ENCODE measurements at places on chromosomes 12 and 14. TPM values are rescaled to one million over a fixed set of nuclear protein-coding genes. Genes with fewer than 3 reads are reported as not detected.
A peak's percentile ranks its signal among the peaks of the same experiment; 100 is the strongest.

GPR33 gene
- not detected for total RNA-seq

DNA sequence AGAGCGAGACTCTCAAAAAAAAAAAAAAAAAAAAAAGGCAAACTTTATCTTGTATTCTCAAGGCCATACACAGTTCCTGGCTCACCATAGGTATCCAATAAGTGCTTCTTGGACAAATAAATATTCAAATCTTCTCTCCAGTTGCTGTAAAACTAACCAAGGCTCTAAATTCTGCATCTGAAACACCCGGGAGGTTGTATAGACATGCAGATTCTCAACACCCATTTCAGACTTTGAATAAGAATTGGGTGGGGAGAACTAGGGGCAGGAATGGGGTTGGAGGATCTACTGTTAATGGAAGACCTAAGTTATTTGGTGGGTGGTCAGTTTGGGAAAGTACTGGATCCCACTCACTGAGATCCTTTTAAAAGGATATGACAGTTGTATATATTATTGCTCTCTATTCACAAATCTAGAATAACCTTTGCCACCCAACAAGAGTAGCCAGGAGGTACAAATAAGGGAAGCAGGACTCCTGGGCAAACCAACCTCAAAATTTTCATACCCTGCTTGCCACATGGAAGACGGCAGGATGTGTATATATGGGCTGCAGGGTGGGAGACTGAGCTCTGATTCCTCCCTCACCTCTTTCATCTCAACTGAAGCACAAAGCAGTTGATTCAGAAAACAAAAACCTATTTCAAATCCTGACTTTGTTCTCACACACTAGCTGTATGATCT, 879 bp downstream of the GDF3 start:
- DNase-seq: no peak

CHMP4A gene
- 61.5 TPM for total RNA-seq

HSPA2 gene
- 59.9 TPM for total RNA-seq

DNA sequence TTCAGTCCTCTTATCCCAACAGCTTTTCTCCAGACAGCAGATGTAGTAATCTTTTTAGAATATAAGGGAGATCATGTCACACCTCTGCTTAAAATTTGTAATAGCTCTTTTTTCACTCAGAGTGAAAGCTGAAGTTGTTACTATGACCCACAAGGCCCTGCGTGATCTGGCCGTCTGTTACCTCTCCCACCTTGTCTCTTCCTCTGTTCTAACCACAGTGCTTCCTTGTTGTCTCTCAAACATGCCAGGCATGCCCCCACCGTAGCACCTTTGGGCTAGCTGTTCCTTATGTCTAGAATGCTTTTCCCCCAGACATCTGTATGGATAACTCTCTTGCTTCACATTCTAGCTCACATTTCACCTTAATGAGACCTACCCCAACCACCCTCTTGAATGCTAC, 6.5 kb downstream of the NECAP1 start:
- no peak for DNase-seq

- no peak for DNase-seq
Measured at GRCh38 chr12:49304161-49304560, 9.2 kb downstream of the PRPH start.

FOXG1 gene
- 1.6 TPM for total RNA-seq

DNA sequence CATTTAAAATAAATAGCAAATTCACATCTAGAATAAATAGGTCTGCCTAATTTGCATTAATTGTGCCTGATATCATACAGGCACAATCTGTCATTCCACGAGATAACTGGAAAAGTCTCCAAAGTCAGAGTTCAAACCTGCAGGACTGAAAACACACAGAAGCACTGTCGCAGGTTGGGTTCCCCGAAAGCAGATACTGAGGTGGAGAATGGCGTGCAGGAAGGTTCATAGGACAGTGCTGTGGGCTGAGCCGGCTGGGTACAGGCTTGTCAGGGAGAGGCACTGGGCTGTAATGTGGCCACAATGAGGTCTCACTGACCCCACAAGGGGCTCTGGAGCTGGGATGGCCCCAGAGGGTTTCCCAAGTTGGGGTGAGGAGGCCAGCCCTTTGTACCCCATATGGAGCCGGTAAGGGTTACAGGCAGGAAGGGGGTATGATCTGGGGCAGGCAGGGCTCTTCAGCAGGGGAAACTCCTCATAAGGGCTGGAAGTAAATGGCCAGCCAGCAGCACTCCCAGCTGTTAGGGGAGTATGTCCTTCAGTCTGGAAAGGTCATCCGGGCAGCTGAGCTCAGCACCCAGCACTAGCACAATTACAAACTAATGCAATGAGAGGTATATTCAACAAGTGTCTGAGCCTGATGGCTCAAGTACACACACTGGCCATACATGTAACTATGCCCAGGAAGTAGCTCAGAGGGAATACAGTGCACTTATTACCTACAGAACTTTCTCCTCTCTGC, 68.5 kb downstream of the NT5DC3 start:
- no peak for DNase-seq

CYP27B1 gene
- 0.14 TPM for total RNA-seq

SMCO2 gene
- not detected for total RNA-seq

DNA sequence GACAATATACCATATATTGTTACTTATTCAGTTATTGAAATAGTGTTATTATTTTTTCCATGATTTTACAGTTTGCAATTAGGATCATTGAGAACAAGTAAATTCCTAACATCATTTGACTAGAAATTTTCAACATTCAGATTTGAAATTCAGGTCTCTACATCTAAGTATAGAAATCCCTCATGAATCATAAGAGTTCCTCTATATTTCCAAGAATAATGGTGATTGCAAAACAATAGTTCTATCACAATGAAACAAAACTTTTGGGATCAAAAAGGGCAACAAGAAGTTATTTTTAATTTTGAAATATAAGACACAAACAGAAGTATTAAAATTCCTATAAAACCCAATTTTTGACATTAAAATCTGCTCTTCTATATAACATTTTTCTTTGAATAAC, 10.8 kb downstream of the CLEC1A start:
- DNase-seq: no peak

- DNase-seq: no peak
Measured at GRCh38 chr14:67900231-67900630, 80.7 kb downstream of the RAD51B start.

HPD gene
- total RNA-seq: 0.41 TPM

DNA sequence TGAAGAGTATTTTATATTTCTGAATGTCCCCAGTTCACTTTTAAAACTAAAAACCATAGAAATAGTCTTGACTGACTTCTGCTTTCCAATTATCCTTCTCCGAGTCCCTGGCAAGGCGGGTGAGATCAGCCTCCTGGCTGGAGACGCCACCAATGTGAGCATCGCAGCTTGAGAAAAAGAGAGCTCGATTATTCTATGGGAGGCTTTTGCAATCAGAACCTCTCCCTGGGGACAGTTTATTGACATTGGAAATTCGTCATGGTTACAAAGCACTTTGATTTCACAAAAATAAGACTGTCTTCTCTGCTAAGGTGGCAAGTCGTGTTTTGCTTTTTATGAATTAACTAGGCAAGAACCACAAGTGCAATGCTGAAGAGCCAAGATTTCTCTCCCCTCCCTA, 23.6 kb upstream of the GPHB5 start:
- no peak for DNase-seq

- DNase-seq: no peak
Measured at GRCh38 chr12:6386038-6386437, 2.1 kb downstream of the LTBR start.

DNA sequence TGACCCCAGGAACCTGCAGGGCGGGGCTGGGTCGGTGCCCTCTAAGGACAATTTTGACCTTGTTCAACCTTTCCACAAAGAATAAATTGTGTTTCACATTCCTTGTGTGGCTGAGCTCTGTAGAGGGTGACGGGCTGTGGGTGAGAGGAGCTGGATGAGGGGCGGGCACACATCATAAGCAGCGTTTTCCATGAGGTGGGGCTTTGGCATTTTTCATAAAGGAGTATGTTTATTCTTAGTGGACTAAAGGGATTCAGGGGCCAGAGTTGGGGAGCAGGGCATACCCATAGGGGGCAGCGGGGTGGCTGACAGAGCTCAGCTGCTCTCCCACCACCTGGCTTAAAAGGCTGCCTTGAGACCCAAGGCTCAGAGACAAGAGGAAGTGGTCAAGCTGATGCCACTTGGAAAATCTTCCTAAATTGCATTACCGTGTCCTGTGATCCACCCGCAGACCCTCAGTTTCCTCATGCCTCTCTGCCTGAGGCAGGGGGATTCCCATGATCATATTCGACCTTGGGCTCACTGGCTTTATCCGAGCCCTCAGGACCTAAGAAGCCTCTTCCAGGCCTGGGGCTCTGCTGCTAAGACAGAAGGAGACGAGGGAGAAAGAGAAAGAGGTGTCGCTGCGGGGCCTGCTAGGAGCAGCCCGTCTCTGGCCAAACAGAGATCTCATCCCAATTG, 11.4 kb downstream of the MMP14 start:
- no peak for DNase-seq

NXPH4 gene
- 18.1 TPM for total RNA-seq

DNA sequence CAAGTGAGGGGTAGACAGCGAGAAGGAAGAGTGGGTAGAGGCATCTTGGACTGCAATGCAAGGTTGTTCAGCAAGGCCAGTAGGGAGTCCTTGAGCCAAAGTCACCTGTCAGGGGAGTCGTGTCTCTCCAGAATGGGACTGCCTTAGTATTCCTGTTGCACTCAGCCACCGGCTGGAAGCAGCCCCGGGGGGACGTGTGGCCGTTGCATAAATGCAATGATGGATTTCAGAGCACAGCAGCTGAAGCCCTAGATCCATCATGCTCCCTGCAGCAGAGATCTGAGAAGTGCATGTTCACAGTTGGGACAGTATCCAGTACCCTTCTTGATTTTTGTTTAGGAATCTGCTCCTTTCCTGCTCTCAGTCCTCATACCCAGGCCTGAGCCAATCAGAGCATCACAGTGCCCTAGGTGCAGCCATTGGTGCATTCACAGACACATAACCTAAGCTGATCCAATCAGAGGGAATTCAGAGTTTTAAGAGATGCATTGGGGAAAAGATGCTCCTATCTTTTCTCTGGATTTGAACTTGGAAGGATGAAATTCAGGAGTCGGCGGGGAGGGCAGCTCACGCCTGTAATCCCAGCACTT, 62.9 kb downstream of the HSPB8 start:
- DNase-seq: no peak

PTGER2 gene
- 5.4 TPM for total RNA-seq

- no peak for DNase-seq
Measured at GRCh38 chr12:50248411-50248810, 34.9 kb downstream of the LIMA1 start.

HHIPL1 gene
- total RNA-seq: 2.8 TPM

ACOT4 gene
- total RNA-seq: 2.1 TPM

DNA sequence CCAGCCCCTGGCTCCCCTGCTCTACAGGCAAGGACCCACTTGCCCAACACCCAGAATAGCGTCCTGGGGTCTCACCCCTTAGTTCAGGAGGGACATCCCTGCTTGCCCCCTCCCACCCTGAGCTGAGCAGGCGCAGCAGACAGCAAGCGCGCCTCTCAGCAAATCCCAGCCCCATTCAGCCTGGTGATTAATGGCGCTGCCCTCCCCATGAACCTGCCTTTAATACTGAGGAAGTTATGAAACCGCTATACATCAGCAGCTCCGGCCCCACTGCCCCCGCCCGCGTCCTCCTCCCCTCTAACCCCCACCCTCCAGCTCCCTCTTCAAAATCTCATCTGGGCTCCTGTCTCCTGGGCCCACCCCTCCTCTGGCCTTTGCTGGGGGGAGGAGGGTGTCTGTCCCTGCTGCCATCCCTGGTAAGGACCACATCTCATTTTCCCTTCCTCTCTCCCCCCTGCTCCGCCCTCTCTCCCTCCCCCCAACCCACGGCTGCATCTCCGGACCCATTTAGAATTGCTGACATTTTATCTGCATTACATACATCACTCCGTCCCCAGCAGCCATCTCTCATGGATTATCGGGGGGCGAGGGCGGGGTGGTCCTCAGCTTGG, 7.1 kb upstream of the SMUG1 start:
- no peak for DNase-seq

DNA sequence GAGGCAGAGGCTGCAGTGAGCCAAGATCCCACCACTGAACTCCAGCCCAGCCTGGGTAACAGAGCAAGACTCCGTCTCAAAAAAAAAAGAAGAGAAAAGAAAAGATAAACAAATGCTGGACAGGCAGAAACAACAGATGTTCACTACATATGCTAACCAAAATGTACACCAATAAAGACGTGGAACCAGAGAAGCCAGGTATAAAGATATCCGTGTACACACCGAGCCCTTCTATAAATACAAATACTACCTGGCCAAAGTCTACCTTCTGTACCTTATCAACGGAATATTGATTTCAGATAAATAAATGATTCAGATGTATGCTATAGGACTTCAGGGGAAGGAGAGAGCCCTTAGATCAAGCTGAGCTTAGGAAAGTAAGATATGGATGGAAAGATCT, 10.8 kb upstream of the KRT8 start:
- DNase-seq: no peak

DNA sequence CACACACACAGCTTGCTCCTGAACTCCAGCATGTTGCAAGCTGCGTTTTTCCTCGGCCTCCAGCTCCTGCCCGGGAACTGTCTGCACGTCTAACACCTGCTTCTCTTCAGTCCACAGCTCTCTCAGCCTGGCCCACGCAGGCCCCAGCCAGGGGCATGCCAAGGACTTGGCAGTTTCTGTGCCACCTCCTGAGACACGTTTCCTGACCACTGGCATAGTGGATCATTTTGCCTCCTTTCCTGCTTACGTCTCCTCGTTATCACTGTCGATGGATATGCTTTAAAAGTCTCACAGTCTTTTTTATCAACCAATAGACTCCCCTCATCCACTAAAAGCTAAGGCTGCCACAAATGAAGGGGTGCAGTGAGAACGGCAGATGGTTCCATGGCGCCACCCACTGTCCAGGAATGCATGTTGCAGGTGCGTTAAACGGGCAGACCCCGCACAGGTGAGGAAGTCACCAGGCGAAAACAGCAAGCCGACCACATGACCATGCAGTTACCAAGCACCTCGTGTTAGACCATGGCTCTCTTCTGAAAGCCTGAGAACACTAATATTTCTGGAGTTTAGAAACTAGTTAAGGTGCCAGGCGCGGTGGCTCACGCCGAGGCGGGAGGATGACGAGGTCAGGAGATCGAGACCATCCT, 14.7 kb upstream of the TEAD4 start:
- peak; percentile 49 for DNase-seq

GRCh38 chr14:89775946-89776345, 178.6 kb downstream of the EFCAB11 start:
- no peak for DNase-seq

TAS2R7 gene
- not detected for total RNA-seq

GRCh38 chr12:119005913-119006312, 24.6 kb downstream of the SRRM4 start:
- no peak for DNase-seq

- DNase-seq: no peak
Measured at GRCh38 chr14:66643344-66643743, 135.4 kb downstream of the GPHN start.

- no peak for DNase-seq
Measured at GRCh38 chr12:26499979-26500640, 304.7 kb downstream of the SSPN start.

BCL2L14 gene
- total RNA-seq: 6.0 TPM

GDF3 gene
- total RNA-seq: not detected

DNA sequence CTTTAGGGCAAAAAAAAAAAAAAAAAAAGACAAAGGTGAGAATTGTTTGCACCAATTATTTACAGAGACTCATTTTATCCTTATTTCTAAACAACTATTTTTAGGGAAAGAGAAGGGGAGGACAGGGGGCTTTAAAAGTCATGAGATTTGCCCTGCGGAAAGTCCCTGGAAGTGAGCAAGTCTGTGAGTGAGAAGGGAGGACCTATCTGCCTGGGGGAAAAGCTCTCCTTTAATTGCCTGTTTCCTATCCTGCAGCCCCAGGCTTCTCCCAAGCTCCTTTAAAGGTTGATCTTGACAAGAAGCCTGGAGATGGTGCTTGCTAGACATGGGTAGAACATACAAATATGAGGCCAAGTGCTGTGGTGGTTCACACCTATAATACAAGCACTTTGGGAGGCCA, 8.3 kb upstream of the CHST11 start:
- no peak for DNase-seq
